Activated CD8-positive, alpha-beta memory T cell treated with anti-CD3 and anti-CD28 coated beads for 4 hours (primary cell): ENCODE measurements at places on chromosomes 7 and 10.

- DNase-seq, result no peak
Observed at GRCh38 chr7:128020159-128020558, 11.1 kb downstream of the LRRC4 start.

DNA sequence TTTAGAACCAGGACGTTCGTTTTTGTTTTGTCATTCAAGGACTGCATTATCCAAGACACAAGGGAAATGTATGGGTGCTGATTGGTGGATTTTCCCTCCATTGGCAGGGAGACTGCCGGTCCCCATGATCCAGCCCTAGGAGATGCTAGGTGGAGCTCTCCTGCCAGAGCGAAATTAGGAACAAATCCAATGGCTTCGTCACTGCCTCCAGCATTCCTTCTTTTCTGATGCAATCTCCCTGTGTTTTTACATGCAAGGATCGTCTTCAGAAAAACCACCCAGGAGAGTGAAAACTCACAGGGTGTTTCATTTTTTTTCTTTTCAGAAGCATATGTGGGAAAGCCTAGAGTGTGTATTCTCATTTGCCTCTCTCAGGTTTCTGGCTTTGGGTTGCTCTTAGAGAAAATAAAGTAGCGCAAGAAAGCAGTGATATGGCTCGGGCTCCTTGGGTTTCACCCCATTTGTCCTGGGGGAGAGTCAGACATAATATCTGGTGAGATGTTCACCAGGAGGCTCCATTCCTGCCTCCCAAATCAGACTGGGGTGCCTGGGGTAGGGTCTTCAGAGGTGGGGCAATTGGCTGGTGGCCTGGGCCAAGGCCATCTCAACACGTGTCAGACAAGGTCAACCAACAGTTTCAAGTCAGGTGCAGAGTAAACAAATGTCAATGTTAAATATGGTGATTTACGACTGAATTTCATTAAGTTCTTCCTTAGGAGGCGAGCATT lies 450.9 kb upstream of the MKI67 start:
- DNase-seq, result no peak

DNA sequence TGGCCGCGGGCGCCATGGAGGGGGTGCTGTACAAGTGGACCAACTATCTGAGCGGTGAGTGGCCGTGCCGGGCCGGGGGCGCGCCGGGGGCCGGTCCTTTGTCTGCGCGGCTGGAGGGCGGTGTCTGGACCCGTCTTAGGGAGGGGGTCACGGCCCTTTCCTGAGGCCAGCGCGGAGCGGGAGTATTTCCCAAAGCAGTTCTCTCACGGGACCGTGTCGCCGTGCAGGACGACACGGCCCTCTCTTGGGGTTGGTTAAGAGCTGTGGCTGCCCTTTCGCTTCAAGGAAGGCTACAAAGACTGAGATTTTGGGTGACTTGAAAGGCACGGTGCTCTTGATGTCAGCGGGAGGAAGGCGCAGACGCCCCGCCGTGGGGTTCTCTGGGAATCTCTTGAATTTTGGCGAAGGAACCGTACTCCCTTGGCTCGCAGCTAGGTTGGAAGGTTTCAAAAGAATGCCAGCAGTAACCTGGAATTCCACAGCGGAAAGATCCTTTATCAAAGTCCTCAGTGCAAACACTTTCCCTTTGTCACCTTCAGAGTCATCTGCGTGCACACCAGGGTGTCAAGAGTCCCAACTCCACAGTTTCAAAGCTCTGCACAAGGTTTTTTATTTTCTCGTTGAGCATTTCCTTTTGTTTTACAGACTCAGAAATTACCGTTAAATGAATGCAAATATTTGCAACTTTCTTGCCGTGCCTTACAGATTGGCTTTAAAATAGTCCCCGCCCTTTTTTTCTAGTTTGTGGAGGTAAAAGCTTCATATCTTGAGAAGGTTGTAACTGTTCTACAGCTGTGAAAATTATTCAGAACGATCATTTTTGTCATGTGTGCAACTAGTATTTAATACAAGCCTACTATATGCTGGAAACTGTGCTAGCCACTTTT lies 780 bp downstream of the PLEKHA8 start:
- no peak for DNase-seq

- no peak for DNase-seq
Observed at GRCh38 chr7:44852590-44852989, 4.7 kb upstream of the H2AZ2 start.

DNA sequence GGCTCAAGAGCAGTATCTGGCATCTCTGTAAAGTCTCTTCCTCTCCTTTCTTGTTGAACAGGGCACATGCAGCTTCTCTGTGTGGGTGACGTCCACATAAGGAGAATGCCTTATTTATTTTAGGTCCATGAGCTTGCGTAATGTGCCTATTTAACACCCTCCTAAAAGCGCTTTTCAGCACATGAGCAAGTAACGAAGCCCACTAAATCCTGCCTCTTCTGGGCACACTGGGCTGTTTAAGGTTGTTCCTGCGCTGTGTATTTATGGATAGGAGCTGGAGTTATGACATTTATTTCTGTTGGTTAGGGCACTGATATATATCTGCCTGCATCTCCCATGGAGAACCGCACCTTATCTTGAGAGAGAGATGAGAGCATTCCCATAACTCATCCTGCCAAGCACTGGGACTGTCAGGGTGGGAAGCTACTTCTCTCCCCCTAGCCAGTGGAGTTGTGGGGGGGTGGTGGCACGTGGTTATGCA lies 76.1 kb downstream of the LRRC4 start:
- DNase-seq, result no peak

DNA sequence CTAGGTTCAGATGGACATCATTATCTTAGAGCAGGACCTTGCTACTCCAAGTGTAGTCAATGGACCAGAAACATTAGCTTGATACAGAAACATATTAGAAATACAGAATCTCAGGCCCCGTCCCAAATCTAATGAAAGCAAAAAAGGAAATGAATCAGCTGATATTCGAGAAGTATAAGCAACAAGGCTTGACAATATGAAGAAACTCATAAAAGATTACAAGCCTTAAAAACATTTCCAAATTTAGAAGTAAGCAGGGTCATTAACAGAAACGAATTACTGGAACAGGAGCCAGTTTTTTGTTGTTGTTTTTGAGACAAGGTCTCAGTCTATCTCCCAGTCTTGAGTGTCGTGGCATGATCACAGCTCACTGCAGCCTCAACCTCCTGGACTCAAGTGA lies 40.5 kb upstream of the GSAP start:
- DNase-seq, result no peak

- no peak for DNase-seq
Observed at GRCh38 chr7:67484244-67484751, 487.7 kb downstream of the TYW1 start.

DNA sequence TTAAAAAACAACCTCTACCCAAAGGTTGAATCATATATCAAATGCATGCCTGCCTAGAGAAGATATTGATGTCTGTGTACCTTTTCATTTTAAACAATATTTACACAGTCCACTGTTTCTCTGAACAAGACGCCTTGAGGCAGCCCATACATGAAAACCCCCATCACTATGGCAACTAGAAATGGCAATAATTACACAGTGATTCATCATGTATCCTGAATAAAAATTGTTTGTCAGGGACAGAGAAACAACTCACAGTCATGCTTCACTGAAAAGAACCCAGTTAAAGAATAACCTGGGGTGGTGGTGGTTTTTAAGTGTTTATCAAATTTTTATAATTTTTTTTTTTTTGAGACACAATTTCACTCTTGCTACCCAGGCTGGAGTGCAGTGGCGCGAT lies 19.7 kb downstream of the DNAJC12 start:
- no peak for DNase-seq

DNA sequence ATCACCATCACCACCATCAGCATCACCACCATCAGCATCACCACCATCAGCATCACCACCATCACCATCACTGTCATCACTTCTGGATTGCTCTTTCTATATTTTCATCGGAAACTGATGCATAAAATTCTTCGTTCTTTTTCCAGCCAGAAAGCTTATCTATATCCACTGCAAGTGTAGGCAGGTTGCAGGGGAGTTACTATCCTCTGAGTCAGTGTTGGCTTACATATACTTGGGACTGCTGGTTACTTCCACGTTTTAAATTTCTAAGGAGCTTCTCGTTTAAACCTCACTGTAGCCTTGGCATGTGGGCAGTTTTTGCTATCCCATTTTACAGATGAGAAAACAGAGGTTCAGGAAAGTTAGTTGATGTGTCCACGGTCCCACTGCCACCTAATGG lies 66.1 kb downstream of the FOXL3 start:
- no peak for DNase-seq

DNA sequence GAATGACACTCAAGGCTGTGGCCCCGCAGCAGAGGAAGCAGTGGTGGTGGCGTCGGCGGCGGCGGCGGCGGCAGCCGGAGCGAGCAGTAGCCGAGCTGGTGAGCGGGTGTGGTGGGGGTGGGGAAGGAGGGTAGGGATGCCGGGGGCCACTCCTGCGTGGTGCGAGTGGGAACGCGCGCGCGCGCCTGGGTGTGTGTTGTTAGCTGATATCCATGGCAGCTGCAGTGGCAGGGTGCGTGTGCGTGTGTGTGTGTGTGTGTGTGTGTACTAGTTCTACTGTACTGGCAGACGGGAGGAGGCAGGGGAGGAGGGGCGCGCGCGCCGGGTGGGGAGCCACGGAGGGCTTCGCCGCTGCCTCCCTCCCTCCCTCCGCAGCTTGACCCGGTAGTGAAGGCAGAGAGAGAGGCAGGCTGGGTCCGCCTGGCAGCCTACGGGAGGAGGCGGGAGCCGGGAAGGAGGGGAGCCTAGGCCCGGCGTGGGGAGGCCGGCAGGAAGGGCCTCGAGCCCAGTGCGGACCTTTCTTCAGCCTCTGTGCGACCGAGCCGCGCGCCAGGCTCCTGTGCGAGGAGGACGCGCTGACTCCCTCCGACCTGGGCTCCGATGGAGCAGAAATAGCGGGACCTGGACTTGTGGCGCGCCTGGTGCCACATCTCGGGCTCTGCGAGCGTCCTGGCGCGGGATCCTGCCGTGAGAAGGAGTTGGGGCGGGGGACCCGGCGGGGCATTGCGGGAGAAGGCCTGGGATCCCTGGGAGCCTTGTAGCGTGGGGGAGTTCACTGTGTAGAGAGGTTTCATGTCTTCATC lies at the start of gene MAGI2:
MAGI2 (minus strand) TSS at position 110 of the 803 bp plus-strand sequence. CDS start 347 bp downstream, outside the sequence.
- DNase-seq, result no peak

GRCh38 chr10:130078120-130078519 lies 32.5 kb downstream of the C10orf143 start:
- no peak for DNase-seq

GRCh38 chr7:141043616-141044015 lies 28.9 kb upstream of the MRPS33 start:
- no peak for DNase-seq

DNA sequence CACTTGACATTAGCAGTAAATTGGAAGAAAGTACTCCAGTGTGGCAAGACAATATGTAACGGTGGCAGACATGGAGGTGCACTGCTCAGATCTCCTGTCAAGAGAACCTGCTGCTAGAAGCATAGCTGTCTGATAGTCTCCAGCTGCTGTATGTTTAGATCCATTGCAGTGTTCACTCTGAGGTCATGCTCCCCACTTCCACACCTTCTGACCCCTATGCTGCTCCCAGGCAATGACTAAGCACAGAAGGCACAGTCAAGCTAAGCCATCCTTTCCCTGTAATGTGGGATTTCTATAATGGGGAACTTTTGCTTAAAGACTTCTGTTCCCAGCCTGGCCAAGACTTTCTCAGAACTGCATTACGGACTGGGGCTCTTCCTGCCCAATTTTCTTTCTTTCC lies 315.8 kb downstream of the HPSE2 start:
- no peak for DNase-seq

GRCh38 chr10:122279725-122280141 lies 8.6 kb downstream of the BTBD16 start:
- no peak for DNase-seq

DNA sequence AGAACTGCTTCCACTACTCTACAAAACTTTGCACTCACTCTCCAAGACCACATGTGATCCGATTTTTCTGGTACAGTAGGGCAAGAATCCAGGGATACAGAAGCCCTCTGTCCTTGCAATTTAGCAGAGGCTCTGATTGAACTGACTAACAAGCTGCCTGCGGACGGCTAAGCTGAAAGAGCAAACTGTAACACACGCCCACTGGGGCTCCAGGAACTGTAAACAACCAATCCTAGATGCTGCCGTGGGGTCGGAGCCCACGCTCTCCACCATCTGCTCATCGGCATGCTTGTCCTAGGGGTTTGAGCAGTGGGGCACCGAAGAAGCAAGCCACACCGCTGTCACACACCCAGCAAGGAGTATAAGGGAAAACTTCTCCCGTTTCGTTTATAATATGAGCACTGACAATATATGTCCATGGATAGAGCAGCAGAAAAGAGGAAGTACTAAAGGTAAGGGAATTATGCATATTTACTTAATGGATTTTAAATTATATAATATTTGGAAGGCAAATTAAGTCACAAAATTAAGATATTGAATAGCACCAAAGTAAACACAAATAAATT lies 634.4 kb upstream of the POT1 start:
- DNase-seq, result no peak

GRCh38 chr7:38229386-38229785 lies 44.0 kb downstream of the TARP start:
- DNase-seq, result no peak

DNA sequence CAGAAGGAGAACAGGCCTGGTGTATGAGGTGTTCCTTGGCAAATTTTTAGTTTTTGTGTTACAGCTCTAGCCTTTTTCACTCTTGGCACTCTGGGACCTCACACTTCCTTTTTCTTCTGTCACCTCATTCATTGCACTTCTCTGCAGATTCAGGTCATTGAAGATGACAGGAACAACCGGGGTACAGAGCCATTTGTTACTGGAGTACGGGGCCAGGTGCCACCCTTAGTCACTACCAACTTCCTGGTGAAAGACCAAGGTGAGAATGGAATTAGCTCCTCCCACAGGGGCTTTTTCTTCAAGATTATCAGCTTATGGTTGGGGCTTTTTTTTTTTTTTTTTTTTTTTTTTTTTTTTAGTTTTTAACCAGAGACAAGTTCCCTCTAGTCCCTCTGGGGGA lies 18.5 kb upstream of the CHCHD1 start:
- DNase-seq, result no peak

DNA sequence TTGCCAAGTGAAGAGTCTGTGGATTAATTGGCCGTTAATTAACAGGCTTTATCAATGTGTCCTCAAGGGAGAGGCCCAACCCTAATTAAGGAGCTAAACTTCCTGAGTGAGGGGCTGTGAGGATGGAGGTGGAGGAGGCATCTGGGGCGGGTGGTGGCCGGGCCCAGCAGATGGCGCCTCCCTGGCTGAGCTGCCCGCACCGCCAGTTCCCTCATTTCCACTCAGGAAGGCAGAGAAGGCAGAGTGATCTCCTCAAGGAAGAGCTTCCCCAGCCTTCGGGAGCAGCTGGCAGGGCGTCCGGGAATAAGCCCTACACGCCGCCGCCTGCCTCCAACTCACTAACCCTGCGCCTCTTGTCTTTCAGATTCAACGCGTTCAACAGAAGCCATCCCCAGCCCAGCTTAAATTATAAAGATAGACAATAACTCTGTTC lies 112.2 kb downstream of the CYTH3 start:
- DNase-seq, result no peak

DNA sequence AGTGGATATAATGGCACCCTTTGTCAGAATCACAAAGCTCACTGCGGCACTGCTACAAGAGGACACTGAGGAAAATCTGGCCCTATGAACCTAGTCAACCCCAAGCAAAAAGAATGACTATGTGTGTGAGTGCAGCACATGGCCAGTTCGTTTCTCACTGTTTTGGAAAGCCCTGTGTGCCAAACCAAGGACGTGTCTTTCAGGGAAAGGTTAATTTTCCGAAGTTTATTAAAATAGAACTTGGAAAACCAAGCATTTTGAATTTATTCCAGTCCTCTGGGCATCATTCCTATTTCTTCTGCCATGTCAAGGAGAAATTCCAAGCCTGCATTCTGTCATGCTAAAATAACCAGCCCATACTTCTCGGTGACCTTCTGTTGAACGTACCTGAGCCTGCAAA lies 471.8 kb downstream of the PLXDC2 start:
- no peak for DNase-seq

- DNase-seq, result no peak
Observed at GRCh38 chr7:19470031-19470430, 238.8 kb downstream of the POLR1F start.

- DNase-seq, result no peak
Observed at GRCh38 chr10:71846816-71847215, 4.2 kb downstream of the PSAP start.
